Endothelial cell of coronary artery (primary cell): ENCODE measurements at places on chromosomes 1 and 21. TPM values are rescaled to one million over a fixed set of nuclear protein-coding genes. Genes with fewer than 3 reads are reported as not detected.

The CFHR5 gene
- total RNA-seq: not detected in 2 replicates

The SPRR5 gene
- total RNA-seq: not detected in 2 replicates

The PGBD5 gene
- under 0.01 and 0.09 TPM in 2 replicates for total RNA-seq

The COL24A1 gene
- 0.09 TPM in 2 replicates for total RNA-seq

The TTC3 gene
- total RNA-seq: 129 and 140 TPM in 2 replicates

The TBX15 gene
- under 0.01 and 0.28 TPM in 2 replicates for total RNA-seq

The PAQR6 gene
- 0.27 and 0.47 TPM in 2 replicates for total RNA-seq

The GJA5 gene
- total RNA-seq: 43.9 and 97.3 TPM in 2 replicates
